Astrocyte (in vitro differentiated cells and primary cell): ENCODE measurements at places on chromosomes 2 and 18.

DNA sequence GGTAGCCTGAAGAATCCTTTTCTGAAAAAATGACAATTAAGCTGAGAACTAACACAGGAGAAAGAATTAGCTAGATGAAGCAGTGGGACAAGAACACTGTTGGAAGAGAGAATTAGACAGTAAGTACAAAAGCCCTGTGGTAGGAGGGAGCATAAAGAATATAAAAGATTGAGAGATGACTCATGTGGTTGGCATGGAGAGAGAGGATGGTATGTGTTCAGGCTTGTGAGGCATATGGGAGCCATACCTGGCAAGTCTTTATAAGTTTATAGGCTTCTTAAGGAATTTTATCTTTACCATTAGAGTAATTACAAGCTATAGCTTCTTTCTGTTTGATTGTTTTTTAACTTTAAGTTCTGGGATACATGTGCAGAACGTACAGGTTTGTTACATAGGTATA, 325.0 kb downstream of the ARL6IP6 start:
- DNase-seq, result no peak

DNA sequence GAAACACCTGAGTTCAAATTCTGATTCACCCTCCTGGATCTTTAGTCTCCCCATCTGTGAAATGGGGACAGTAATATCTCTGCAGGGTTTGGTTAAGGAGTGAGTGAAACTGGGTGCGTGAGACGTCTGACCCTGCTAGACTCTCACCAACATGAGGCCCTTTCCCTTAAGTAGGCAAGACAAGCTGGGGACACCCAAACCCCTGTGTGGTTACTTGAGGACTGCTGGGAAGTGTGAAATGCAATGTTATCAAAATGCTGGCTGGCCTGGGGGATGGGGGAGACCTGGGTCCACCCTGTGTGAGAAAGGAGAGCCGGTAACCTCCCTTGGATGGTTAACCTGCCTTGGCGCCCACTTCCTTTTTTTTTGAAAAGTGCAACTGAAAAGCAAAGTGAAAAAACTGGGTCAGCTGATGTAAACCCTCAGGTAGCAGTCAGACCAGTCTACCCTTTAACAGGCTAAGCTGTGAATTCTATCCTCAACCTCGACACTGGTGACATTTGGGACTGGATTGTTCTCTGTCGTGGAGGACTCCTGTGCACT, 82.3 kb downstream of the INPP5D start:
- no peak for DNase-seq

DNA sequence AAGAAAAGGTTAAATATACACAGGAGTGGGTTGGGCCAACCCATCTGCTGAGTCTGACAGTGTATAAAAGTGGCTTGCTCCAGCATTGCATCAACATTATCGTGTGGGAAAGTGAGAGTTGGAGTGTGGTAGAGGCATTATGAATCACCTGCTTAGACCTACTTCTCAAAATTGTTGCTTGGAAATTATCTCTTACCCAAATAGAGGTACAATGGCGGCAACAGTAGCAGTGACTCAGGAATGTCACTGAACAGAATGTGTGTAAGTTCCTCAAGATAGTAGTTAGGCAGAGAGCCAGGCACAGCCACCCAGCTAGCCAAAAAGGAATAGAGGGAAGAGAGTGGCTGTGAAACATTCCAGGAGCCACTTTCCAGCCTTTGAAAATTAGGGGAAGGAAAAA, 616.0 kb downstream of the NUP35 start:
- no peak for DNase-seq

- no peak for DNase-seq
Measured at GRCh38 chr2:72830273-72830672, 4.4 kb upstream of the EXOC6B start.

GRCh38 chr2:105671156-105671555, 73.6 kb upstream of the NCK2 start:
- DNase-seq, result peak; percentile 56

- DNase-seq, result peak; percentile 94
Measured at GRCh38 chr2:226607379-226607778, 192.2 kb downstream of the IRS1 start.

DNA sequence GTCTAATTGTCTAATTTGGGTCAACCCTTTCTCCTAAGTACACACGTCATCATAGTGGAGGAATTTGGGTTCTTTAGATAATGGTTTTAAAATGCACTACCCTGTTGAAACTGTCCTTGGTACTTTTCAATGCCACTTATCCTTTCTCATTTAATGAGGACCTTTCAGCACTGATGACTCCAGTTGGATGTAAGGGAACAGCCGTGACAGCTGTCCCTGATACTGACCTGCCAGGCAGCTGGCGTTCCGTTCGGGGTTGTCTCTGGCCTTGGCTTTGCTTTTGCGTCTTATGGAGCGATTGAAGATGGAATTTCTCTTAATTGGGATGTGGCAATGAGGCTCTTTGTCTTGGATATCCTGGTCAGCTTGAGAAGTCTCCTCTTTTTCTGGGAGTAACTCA, 38.7 kb downstream of the NGEF start:
- no peak for DNase-seq

- DNase-seq, result no peak
Measured at GRCh38 chr2:172095905-172096625, 6.6 kb downstream of the DLX2 start.
